H7 (cell line): ENCODE measurements at places on chromosomes 7 and 10.

GRCh38 chr7:138032186-138032585 lies 30.3 kb upstream of the CREB3L2 start:
- DNase-seq: no peak

DNA sequence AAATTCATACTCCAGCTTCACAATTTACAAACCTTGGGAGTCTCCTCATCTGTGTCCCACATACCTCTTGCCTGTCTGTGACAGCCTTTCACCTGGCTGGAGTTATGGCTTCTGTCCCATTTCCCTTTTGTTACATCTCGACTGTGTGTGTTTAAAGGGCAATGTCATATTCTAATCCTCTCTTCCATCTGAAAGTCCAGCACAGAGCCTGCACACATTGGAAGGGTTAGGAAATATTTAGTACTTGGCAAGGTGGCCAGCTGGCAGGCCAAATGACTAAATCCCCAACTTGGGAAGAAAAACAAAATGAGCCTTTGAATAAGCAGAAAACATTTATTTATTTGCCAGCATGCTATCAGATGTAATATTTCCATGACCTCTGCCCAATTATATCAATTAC lies 120.1 kb upstream of the STK17A start:
- no peak for DNase-seq

- no peak for DNase-seq
These were observed 35.6 kb downstream of the FAM20C start for GRCh38 chr7:227926-228325.

DNA sequence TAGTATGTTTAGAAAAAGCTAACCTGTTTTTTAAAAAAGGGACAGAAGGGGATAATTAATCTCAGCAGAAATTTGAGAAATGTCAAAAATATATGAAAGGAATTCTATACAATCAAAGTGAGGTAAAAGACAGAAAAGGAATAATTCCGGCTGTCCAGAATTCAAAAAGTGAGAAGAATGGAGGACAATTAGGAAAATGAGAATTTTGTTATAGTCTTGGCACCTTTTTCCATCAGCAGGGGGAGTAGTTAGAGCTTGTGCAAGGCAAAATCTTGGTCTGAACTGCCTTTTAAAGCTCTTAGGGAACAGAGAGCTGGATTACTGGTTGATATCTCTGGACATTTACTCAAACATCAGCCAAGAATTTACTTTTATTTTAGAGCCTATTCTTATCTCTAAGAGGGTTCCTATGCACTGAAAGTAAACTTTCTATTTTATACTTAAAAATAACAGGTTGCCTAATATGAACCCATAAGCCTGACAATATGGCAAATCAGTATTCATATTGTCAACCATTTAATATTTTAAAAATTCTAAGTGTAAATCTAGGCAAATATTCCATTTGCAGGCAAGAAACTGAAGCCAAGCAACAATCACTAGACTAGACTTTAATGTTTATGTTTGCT lies 185.6 kb downstream of the ANK3 start:
- no peak for DNase-seq

- DNase-seq: no peak
These were observed 6.6 kb upstream of the INSIG1 start for GRCh38 chr7:155291045-155291530.

DNA sequence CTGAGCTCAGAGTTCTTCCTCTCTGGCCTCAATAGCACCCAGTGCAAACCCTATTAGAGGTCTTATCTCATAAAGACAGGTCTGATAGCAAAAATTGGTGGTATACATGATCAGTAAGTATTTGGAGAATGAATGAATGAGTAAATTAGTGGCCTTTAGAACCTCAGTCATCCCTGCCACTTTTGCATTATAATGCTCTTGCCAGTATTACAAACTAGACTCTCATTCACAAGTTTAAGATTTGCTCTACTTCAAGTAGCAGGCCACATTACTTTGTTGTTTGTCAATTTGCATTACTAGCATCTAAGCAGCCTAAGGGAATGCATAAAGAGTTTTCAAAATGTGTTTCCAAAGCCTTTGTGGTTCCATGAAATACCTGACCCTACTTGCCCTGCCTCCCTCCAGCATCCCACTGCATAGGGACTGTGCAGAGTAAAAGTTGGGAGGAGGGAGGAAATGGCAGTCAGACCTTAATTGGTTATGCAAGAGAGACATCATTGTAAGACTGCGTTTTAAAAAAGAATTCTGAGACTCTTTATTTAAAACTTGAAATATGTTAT lies 21.3 kb downstream of the TSPAN12 start:
- DNase-seq: no peak
